ENCODE measurements at places on chromosomes 2 and 18.

DNA sequence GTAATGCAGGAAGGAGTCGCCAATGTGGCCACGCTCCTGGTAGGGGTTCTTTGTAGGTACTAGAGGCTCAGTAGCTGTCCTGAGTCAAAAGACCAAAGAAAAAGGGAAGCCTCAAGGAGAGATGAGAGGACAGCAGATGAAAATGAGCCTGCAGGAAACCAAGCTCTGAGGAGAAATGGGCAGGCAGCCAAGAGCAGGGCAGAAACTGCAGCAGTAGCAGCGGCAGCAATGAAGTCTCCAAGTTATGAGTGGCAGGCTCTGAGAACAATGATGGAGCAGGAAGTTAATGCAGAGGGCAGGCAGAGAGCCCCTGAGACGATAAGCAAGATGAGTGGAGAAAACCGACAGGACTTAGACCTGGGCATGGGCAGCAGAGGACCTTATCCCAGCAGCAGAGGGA, 48.2 kb upstream of the TMEM200C start:
- DNase-seq, result no peak

DNA sequence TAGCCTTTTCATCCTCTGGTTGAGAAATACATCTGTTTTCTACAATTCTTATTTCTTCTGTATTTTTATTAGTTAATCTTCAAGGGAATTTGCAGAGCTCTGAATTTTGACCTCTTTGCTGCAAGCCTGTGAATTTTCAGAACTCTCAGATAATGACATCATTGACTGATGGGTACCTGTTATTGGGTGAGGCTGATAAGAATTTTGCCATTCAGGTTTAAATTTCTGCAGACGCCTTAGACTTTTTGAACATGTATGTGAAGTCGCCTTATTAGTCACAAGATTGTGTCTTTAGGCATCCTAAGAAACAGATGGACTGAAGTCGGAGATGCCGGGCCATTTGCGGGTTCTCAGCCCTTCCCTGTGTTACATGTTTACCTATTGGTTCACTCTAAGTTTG, 82.4 kb downstream of the SPTBN1 start:
- DNase-seq, result no peak

GRCh38 chr2:36562973-36563532, 34.9 kb downstream of the FEZ2 start:
- no peak for DNase-seq

GRCh38 chr2:48560546-48561209, 30.7 kb downstream of the STON1 start:
- DNase-seq, result no peak

DNA sequence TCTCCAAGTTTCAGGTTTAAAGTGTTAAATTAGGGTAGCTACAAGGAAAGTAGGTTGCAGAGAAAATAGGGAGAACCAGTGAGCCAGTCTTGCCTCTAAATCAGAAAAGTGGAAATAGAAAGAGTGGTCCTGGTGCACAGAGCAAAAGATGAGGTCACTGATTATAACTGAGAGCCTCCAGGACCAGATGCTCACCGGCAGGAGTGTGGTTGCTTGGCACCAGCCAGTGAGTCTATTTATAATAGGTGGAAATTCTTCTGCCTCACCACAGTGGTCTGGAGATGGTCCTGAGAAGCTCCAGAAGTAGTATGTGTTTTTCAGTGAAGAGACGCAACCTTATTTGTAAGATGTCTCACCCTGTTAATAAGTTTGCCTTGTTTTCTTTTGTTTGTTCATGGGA, 373.9 kb upstream of the KCNJ3 start:
- no peak for DNase-seq

DNA sequence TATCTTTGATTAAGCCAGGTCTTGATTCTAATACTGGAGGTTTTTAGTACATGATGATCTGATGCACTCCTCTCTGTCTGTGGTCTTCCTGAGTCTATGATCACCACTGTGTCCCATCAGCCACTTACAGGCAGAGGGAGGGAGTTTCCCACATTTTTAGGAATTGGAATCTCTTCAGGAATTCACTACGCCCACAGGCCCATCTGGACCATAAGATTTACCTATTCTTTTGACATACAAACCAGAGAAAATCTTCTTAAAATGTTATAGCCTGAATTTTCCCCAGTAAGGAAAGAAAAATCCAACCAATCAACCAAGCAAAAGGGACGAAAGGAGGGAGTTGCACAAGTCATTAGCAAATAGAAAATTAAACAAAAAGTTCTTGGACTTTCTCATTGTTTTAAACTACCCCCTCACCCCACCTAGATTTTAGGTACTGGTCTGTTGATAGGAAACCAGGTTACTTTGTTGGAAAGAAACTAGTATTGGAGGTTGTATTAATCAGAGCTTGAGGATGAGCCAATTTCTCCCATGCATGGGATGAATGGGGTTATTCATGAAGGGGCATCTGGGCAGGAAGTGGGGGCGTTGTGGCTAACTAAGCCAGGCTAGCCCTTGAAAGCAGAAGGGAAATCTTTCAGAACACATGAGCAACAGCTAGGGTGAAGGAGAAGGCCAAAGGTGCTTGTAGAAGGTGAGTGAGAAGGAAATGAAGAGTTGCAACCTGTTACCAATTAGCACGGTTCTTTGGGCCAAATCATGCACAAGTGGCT, 328.2 kb upstream of the MEX3C start:
- no peak for DNase-seq

- no peak for DNase-seq
Measured at GRCh38 chr2:190835303-190835930, 45.2 kb upstream of the GLS start.

- DNase-seq, result no peak
Measured at GRCh38 chr2:45992021-45992740, 305.0 kb upstream of the EPAS1 start.

DNA sequence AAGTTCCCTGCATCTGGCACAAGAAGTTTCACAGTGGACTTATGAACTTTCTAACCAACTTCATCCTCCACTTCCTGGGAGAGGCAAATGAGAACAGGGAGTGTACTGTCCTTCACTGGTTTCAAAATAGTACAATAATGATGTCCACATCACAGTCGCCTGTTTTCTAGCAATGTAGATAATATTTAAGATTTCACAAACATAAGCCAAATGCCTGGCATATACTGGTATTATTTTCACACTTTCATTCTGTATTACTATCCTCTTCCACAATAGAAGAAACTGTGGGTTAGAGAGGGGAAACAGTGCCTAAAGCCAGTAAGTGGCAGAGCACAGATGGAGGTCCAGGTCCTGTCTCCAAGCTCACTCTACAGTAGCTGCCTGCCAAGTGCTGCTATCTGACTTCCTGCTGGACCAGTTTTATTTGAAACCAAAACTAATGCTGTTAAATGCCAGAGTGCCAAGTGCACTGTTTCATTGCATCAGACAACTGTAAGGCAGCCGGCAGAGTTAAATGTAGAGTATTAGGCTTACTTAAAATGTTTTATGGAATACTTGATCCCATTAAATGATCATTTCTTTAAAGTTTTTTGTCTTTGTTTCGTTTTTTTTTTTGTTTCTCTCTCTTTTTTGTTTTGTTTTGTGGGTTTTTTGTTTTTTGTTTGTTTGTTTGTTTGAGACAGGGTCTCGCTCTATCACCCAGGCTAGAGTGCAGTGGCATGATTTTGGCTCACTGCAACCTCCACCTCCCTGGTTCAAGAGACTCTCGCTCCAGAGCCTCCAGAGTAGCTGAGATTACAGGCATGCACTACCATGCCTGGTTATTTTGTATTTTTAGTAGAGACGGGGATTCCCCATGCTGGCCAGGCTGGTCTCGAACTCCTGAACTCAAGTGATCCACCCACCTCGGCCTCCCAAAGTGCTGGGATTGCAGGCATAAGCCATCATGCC, 15.1 kb downstream of the COBLL1 start:
- DNase-seq, result no peak

DNA sequence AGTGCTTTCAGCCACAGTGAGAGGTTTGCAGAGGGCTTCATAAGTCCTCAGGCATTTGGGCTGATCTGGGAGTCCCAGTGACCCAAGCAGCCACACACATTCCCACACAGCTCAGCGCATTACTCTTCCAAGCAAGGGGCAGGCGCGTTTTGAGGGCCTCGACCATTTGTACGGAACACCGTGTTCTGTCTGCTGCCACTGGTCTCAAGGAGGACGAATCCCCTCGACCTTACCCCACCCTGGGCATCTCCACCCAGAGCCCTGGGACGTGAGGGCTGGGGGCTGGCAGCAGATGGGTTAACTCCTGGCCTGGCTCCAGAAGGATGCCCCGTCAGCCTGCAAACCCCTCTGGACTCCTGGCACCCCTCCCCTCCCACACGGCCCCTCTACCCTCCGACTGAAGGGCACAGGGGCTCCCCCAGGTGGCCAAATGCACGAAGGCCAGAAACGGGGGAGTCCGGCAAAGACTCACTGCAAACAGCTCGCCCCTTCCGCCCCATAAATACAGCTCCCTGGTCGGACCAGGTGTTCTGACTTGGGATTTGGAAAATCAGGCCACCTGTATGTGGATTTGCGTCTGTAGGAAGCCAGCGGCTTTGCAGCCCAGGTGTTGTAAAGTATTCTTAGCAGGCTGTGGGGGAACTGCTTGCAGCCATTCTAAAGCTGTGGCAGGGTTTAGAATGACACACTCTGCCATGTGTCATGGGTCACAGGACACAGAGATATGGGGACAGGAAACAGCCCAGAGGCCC, 33.6 kb upstream of the PTMA start:
- peak; percentile 84 for DNase-seq

GRCh38 chr18:63112706-63113105, 206.9 kb downstream of the BCL2 start:
- no peak for DNase-seq

- DNase-seq, result no peak
Measured at GRCh38 chr2:172072706-172073105, 12.6 kb upstream of the DLX1 start.

DNA sequence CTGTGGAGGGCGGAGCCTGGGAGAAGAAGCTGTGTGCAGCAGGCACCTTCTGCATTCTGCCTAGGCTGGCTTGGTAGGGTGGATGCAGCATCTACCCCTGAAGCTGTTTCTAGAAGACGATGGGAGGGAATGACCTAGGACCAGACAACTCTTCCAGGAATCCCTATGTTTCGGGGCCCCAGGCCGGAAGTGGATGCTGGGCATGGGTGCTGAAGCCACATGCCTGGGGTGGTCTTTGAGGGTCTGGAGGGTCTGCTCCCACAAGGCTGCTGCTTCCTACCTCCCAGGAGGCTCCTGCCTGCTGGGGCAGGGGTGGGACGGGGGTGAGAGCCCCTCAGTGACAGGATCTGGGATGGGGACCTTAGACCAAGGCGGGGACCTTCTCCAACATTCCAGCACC, 61.0 kb downstream of the CIB4 start:
- DNase-seq, result no peak

DNA sequence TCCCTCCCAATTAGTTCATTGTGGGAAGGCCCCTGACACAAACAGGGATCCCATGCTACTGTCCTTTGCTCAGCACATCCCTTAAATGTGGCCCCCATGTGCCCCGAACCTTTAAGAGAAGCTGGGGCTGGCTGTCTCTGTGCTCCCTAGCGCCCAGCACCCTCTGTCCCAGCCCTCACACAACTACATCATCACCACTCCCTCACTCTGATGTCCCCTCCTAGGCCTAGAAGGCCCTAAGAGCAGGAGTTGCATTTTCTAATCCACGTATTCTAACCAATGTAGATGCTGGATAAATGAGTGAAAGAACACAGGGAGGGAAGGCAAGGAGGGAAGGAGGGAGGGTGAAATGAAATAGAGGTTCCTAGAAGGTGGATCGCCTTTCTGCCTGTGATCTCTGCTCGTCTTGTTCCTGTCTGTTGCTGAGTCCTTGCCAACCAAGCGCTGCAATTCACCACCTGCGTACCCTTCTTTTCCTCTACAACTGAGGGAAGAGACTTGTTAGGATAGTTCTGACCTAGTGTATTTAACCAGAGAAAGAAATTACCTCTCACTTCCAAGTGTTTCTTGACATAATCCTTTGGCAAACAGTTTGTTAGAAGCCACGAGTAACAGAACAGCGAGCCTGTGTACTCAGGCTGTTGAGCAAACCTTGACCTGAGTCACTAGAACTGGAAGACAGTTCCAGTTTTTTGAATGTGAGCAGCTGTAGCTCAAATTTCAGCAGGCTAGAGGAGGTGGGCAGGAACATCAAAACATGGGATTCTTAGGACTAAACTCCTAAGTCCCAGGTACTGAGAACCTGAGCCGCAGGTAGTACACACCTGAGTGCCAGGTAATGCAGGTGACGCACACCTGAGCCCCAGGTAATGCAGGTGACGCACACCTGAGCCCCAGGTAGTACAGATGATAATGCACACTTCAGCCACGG, 181.5 kb upstream of the ID2 start:
- DNase-seq, result no peak

DNA sequence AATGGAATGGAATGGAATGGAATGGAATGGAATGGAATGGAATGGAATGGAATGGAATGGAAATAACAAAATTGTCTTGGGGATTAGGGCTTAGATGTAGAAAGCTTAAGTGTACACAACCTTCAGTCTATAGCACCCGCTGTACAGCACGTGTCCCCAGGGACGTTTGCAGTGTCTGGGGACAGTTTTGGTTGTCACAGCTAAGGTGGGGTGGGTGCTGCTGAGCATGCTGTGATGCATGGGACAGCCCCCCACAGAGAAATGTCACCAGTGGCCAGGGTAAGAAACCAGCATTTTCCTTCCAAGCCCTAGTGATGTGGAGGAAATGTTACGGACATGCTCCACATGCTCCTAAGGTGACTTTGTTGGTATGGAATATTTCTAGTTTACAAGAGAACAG, 70.8 kb downstream of the SH3RF3 start:
- no peak for DNase-seq

DNA sequence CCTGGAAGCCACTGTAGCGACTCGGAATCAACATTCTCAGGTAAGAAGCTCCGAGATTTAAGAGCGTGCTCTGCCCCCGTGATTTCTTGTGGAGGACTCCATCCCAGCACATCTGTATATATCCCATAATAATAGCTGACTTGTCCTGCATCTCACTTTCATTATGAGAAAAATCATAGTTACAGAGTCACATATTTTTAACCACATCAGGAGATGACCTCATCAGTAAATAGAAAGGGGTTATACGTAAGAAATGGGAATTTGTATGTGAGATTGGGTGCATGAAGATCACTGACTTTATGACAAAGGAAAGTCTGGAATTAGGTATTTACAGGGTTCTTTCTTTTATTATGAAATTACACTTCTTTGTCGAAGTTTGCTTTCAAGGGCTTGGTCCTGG, 16.4 kb upstream of the TMEM18 start:
- DNase-seq, result no peak

GRCh38 chr2:100119235-100119634, 23.2 kb downstream of the AFF3 start:
- DNase-seq, result no peak

DNA sequence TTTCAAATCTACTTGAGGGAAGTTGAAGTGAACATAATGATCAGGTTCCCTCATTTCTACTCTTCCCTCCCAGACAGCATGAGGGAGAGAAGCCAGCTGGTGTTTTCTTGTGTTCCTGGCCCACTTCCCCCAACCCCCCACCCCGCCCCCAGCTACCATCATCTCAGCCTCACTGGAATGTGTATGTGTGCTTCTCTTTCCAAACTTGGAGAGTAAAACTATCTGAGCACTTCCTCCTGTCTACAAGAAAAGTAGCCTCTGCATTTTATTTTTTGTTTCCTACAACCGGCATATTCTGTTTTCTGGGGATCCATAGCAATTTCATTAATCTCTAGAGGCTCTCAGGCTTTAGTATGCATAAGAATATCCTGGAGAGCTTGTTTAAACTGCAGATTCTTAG, 53.6 kb upstream of the GRHL1 start:
- DNase-seq, result no peak

GRCh38 chr2:164000176-164000575, 264.4 kb upstream of the FIGN start:
- DNase-seq, result no peak

All from activated T-cell treated with anti-CD3 and anti-CD28 coated beads, Interleukin-2, amount 50 U/mL, for 48 hours (primary cell).